IMR-90 (cell line): ENCODE measurements at places on chromosomes 16 and 17. TPM values are rescaled to one million over a fixed set of nuclear protein-coding genes. Genes with fewer than 3 reads are reported as not detected.

- DNase-seq = peak; percentile 44
These were observed 66.9 kb upstream of the RCVRN start for GRCh38 chr17:9971991-9972390.

DNA sequence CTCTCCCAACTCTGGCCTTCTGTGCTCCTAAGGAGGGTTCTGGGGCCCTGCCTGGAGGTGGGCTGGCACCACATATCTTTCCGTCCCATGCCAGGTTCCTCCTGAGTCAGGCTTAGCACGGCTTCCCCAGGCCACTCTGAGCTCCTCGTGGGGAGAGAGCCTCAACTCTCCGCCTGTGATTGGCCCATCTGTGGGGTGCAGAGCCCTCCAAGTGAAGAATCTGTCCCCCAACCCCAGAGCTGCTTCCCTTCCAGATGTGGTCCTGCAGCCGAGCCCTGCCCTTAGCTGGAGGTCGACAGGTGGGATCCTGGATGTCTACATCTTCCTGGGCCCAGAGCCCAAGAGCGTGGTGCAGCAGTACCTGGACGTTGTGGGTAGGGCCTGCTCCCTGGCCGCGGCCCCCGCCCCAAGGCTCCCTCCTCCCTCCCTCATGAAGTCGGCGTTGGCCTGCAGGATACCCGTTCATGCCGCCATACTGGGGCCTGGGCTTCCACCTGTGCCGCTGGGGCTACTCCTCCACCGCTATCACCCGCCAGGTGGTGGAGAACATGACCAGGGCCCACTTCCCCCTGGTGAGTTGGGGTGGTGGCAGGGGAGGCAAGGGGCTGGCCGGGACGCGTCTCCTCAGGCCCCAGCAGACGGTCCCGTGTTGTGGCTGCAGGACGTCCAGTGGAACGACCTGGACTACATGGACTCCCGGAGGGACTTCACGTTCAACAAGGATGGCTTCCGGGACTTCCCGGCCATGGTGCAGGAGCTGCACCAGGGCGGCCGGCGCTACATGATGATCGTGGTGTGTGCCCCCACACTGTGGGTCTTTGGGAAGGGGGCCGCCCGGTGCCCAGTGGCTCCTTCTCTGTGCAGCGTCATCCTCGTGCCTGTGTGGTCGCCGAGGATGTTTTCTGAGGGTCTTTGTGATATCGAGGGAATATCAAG, 6.9 kb downstream of the GAA start:
- no peak for DNase-seq

DNA sequence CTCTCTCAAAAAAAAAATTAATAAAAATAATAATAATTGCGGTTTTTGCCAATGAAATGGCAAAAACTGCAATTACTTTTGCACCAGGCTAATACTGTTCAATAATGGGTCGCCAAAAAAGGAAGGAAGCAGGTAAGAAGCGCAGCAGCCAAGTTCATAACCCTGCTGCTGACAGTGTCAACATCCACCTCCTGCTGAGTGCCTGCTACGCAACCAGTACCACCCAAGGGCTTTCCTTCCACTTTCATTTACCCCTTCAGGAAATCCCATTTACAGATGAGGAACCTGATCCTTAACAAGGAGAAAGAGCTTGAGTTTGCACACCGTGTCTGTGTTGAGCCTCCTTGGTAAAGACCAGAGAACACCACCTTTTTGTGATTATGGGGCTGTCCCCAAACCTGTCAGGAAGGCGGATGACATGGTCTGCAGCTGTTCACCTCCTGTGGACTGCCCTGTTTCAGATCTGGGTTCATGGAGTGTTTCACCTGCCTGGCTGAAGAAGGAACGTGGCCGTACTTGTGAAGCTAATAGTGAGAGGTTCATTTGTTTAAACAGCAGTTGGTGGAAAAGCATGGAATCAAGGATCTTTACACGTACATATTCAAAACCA, 378.0 kb downstream of the SLC39A11 start:
- DNase-seq = no peak

DNA sequence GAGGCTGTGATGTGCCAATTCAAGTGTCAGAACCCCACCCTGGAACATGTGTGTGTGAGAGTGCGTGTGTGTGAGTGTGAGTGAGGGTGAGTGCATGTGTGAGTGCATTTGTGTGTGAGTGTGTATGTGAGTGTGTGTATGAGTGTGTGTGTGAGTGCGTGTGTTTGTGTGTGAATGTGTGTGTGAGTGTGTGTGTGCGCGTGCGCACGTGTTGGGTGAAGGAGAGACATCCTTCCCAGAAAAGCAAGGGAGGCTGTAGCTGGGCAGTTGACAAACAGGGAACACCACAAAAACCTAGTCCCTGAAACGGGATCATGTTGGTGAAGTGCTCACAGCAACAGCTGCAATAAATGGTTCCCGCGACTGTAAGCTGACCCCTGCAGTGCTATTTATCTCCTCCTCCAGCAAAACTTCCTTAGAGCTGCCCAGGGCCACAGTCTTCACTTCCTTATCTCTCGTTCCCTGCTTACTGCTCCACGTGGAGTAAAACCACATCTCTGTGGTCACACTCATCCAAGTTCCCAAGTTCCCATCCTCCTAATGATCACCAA, 40.1 kb upstream of the RPL38 start:
- no peak for DNase-seq

DNA sequence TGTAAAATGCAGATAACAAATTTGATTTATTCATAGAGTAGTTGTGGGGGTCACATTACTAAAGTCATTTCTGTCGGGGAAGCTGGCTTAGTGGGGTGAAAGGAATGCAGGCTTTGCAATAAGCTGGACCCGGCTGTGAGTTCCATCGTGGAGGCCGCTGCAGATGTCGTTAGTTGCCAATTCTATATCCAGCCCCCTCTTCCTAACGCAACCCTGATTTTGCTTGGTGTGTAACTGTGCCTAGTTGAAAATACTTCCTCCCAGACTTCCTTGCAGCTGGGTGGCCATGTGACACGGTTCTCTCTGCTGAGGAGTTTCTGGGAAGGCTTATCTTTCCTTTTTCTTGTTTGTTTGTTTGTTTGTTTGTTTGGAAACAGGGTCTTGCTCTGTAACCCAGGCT, 4.5 kb downstream of the MFSD6L start:
- no peak for DNase-seq

DNA sequence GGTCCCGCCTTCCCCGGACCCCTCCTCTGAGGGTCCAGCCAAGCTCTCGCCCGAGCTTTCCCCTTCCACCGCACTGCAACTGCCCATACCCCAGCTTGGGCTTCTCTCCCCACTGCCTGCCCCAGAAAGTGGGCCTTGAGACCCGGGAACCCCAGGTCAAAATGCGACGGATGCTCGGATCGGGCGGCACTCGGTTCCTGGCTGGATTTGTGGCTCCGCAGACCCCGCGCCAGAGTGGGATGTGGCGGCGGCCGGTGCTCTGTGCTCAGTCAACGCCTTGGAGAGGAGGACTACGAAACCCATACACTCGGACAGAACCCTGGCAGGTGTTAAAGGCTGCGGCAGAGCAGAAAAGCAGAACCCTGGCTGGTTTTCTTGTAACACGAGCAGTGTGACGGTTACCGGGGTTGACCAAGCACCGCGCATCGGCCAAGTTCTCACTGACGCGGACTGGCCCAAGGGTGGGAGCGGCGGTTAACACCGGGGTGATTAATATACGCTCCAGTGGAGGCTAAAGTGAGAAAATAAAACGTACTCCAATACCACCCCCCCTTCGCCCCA, 885 bp upstream of the SLFN13 start:
- DNase-seq = no peak

Gene NPIPA2
- 0.23 and 0.27 TPM in 2 replicates for polyA plus RNA-seq

Gene IRX5
- polyA plus RNA-seq = not detected in 2 replicates

Gene SNX20
- not detected in 2 replicates for polyA plus RNA-seq
